ENCODE measurements at places on chromosomes 6 and 20. TPM values are rescaled to one million over a fixed set of nuclear protein-coding genes. Genes with fewer than 3 reads are reported as not detected.

NMBR gene
- not detected for total RNA-seq

NHLRC1 gene
- total RNA-seq, result 1.6 TPM

PPP1R3G gene
- 1.7 TPM for total RNA-seq

MYB gene
- 0.87 TPM for total RNA-seq

MTHFD1L gene
- 65.8 TPM for total RNA-seq

EDN3 gene
- total RNA-seq, result not detected

LPIN3 gene
- total RNA-seq, result 22.6 TPM

GNAS-AS1 gene
- 1.2 TPM for total RNA-seq

HRH3 gene
- total RNA-seq, result not detected

NT5E gene
- total RNA-seq, result 68.9 TPM

ZNF165 gene
- total RNA-seq, result 0.42 TPM

RPP21 gene
- total RNA-seq, result 26.7 TPM

MATN4 gene
- total RNA-seq, result 0.42 TPM

SFT2D1 gene
- total RNA-seq, result 36.5 TPM

ECI2 gene
- total RNA-seq, result 41.8 TPM

- no peak for DNase-seq
Measured at GRCh38 chr6:144601221-144601620, 316.1 kb downstream of the UTRN start.

GRCh38 chr6:36133148-36133547 is 2.8 kb downstream of the MAPK13 start:
- DNase-seq, result no peak

DNA sequence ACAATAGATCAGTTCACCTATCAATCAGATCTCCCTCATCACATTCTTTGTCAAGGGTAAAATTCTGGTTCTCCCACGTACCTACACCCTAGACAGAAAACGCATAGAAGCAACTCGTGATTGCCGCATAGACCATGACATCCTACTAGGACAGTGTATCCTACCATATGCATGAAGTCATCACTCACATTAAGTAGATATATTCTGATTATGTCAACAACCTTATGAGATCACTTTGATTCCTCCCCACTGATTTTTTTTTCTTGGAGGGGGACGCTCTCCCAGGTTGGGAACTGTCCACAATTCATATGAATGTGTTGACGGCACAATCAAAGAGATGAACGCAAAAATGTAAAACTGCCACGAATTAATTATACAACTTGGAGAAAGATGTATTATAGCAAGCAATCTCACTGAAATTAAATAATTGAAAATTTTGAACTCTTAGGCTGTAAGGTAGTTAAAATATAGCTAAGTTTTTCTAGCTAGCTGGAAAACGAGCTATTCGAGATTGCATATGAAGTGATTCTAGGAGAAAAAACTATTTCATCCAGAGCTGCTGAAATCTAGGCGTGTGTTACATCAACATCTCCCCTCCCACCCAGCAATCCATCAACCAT is 82.5 kb upstream of the CCDC28A start:
- no peak for DNase-seq

DNA sequence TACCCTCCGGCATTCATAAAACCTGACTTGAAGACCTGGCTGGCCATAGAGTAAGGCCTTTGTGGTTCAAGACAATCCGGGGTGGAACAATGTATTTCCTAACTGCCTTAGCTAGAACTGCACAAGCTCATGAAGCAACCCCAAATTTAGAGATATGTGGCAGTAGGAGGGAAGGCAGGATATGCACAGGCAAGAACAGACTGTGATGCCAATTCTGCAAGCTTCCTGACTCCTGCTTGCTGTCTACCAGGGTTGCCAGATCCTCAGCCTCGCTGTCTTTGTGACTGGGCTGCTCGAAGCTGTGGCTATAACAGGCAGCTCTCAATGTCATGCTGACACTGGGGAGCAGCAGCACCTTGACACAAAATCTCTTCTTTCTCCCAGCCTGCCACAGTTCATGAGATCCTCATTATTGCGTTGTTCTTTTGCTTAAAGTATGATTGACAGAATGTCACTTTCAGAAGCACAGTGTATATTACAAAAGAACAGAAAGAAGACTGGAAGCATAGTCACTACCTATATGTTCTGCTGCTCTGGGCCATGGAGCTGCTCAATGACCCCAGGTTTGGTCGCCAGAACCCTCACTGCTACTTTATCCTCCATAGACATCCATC is 18.3 kb upstream of the SHLD1 start:
- DNase-seq, result no peak

- no peak for DNase-seq
Measured at GRCh38 chr6:47343600-47343999, 33.9 kb upstream of the TNFRSF21 start.

- no peak for DNase-seq
Measured at GRCh38 chr6:75142721-75143120, 63.1 kb downstream of the COL12A1 start.

- no peak for DNase-seq
Measured at GRCh38 chr6:45036103-45036502, 292.0 kb upstream of the RUNX2 start.

- DNase-seq, result no peak
Measured at GRCh38 chr6:134177753-134178160, 125.3 kb upstream of the SLC2A12 start.

DNA sequence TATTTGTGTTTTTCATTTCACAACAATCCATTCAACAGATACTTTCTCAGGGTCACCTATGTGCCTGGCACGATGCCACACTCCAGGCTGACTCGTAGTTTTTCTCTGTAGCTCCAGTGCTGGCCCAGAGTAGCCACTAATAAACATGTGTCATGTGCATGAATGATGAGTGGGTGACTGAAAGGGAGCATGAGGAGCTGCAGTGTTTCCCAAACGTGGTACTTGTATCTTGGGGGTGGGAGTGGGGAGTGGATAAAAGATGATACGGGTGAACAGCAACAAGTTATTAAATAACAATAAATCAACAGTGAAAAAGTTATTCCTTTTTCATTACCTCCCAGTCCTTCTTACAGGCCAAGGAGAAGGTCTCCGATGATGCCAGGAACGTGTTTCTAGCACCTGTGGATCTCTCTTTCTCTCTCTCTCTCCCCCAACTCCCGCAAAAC is 17.1 kb downstream of the SRXN1 start:
- DNase-seq, result no peak

DNA sequence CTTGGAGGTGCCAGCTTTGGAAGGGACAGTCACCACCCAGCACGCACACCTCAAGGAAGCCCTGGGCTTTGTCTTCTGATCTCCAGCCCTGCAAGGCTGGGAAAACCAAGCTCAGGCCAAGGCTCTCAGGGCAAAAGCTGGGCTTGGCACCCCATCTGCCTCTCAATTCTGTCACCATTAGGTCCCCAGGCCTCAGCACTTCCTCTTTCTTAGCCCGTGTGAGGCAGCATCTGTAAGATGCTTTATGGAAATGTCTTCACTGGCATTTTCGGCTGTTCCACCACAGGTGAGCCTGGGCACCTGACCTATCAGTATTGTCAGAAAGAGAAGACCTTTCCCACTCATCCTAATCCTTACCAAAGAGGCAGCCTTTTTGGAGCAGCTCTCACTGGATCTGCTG is 24.6 kb downstream of the GMEB2 start:
- DNase-seq, result no peak

GRCh38 chr6:28719275-28719940 is 193.7 kb downstream of the GPX5 start:
- no peak for DNase-seq

- no peak for DNase-seq
Measured at GRCh38 chr6:6399568-6399967, 79.1 kb upstream of the F13A1 start.

DNA sequence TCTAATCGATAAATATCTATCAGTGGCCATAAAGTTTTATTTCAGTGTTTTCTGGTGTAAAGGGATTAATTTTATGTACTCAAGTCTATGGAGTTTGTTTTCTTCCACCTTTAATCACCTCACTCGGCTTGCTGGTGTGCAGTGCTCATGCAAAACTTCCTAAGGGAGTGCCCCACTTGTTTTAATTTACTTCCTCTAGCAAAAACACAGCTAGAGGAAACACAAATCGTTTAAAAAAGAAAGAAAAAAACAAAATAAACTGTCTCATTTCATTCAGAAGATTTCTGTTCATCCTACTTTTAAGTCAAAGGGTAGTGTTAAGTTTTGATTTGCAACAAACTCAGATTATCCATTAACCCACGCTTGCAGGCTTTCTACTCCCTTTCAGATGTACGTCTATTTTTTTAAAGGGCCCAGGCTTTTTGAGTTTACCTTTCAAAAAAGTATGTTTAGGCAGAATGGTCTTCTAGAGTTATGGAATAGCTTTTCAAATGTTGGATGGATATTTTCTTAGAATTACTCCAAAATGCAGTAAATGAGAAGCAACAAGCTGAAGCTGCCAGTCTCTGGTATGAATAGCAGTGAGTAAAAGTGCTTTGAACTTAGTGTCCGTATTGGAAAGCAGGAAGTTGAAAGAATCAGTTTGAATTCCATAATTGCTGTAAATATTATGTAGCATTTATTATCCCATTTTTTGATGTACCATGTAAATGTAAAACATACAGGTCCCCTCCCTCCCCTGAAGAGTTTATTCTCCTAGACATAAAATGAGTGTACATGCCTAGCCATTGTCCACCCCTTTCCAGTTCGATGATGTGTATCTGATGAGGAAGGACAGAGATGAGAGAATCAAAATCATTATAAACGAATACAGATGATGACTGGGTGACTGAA is 113.3 kb downstream of the SLC16A10 start:
- no peak for DNase-seq

GRCh38 chr6:4352322-4352669 is 216.9 kb upstream of the ECI2 start:
- no peak for DNase-seq

DNA sequence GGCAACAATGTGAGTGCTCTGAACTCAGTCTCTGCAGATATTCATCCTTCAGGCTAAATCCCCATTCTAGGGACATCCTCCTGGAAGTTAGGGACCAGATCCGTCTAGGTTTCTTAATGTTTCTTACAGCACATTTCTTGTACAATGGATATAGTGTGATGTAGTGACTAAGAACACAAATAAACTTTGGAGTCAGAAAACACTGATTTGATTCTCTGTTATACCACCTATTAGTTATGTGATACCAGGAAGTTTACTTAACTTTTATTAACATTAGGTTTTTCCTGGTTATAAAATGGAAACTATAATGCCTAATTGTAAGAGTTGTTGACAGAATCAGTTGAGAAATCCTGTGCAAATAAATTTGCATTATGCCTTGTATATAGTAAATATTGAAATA is 57.6 kb upstream of the KCNQ5 start:
- no peak for DNase-seq

GRCh38 chr6:906920-907319 is 214.0 kb upstream of the EXOC2 start:
- no peak for DNase-seq

DNA sequence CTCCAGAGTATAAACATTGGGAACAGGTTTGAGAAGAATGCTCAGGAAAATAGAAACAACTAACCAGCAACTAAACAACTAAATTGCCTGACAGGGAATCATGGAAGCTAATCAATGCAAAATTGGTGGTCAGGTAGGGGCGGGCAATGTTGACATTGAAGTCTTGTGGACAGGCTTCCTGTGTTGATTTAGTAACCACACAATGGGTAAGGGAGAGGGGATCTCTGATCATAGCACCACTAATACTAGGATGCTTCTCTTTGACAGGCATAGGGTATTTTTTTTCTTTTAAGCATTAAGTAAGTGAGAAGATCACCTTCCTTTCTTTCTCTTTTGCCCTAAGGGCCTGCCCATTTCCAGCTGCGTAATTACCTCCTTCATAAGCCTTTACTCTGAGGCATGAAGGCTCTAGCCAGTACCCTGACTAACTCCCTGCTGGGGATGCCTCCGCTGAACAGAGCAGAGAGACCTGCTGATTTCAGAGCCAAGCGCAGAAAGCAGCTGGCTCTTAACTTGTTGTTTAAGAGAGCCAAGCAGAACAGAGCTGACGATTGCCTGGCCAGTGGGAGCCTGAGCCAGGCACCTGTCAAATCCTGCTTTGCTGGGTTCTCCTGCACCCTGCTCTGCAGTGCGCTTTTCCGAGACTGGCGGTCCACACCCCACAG is 118.7 kb downstream of the BMP2 start:
- no peak for DNase-seq

GRCh38 chr20:31758521-31758920 is 19.4 kb downstream of the TPX2 start:
- no peak for DNase-seq

- no peak for DNase-seq
Measured at GRCh38 chr6:78570044-78570443, 297.3 kb upstream of the IRAK1BP1 start.

GRCh38 chr6:158911746-158912480 is 88.1 kb downstream of the RSPH3 start:
- DNase-seq, result no peak

GRCh38 chr6:26439151-26440125 is 866 bp upstream of the BTN3A3 start:
- no peak for DNase-seq

DNA sequence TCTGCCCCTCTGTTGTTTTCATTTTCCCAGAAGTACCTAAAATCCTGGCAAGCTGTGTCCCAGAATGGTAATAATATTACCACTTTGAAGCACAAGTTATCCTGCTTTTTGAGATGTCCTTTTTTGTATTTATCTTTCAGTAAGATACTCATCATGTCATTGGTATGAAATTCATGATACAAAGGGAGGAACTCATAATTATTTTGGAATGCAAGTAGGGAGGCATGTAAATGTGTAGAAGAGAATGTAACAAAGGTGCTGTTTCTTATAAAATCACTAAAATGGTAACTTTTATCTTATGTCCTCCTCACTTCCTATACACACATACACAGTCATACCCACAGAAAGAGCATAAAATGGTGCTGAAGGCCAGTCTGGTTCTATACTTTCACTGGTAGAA is 109.9 kb downstream of the CD2AP start:
- no peak for DNase-seq

DNA sequence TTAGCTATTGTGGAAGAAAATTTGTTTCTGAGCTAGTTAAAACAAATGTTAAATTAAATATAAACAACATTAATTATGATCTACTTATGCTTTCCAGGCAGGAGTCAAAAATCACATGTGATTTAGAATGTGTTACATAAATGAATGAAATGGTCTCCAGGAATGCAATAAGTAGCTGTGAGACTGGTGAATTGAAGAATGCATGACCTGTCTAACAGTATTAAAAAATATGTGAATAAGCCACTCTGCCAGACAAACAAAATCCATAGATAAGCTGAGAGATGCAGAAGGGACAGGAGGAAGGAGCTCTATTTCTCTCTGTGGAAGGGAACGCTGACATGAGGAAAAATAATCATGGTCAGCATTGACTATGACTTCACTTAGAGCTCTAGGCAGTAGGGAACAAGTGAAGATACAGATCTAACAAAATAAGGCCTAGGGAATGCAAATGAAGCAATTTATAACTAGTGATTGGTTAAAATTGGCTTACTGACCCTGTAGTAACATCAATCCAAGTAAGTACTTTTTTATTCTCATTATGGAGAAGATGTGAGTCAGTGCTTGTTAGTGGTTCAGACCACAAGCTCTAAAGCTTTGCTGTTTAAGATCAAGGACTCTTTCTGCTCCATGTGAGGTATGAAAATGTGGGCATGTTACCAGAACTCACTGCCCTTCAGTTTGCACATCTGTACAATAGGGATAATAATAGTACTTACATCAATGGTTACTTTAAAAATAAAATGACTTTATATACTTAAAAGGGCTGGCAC is 432.6 kb downstream of the MMUT start:
- DNase-seq, result no peak
